ENCODE measurements at places on chromosomes 1 and 21.
A peak's percentile ranks its signal among the peaks of the same experiment; 100 is the strongest.

GRCh38 chr1:154870115-154870571 is at the start of gene KCNN3:
Gene KCNN3, minus strand, starts transcription at chr1:154870281. Its CDS starts 317 bp downstream, at chr1:154869964.
- DNase-seq = peak; percentile 80

DNA sequence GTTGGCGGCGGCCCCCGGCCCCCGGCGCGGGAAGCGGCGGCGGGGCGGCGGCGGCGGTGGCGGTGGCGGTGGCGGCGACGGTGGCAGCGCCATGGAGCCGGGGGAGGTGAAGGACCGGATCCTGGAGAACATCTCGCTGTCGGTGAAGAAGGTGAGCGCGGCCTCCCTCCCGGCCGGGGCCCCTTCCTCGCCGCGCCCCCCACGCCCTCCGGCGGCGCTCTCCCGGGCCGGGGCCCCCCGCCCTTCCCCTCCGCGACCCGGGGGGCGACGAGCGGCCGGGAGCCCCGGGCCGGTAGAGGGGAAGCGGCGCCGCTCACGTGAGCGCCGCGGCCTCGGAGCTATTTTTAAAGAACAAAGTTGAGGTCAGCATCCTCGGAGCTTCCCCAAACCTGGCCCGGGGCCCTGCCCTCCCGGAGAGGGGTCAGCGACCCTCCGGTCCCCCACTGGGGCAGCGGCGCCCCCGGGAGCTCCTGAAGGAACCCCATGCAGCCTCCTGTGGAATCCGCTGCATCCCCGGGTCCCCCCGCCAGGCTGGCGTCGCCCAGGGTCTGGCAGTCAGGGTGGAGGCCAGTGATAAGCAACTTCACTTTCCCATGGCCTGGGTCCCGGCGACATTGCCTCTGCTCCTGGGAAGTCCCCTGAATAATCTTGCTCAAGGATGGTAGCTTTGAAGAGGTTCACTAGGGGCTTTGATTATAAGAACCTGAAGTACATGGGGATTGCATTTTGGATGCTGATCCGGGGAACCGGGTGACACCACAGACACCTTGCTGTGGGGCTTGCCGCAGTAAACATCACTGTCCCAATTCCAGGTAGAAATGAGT is 560 bp downstream of the PLEKHM2 start:
- no peak for DNase-seq

DNA sequence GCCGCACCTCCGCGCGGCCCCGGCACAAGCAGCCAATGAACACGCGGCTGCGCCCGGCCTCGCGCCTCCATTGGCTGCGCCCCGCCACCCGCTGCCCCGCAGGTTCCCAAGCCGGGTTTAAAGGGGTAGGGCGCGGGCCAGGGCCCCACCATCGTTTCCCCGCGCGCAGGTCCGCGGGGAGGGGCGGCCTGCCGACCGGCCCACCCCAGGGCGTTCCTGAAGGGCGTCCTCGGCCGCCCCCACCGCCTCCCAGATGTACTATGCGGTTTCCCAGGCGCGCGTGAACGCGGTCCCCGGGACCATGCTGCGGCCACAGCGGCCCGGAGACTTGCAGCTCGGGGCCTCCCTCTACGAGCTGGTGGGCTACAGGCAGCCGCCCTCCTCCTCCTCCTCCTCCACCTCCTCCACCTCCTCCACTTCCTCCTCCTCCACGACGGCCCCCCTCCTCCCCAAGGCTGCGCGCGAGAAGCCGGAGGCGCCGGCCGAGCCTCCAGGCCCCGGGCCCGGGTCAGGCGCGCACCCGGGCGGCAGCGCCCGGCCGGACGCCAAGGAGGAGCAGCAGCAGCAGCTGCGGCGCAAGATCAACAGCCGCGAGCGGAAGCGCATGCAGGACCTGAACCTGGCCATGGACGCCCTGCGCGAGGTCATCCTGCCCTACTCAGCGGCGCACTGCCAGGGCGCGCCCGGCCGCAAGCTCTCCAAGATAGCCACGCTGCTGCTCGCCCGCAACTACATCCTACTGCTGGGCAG is at the start of gene OLIG1:
TSS of gene OLIG1 (plus strand) at position 148 of the 750 bp plus-strand sequence. CDS start at position 254, 106 bp downstream.
- DNase-seq = no peak

DNA sequence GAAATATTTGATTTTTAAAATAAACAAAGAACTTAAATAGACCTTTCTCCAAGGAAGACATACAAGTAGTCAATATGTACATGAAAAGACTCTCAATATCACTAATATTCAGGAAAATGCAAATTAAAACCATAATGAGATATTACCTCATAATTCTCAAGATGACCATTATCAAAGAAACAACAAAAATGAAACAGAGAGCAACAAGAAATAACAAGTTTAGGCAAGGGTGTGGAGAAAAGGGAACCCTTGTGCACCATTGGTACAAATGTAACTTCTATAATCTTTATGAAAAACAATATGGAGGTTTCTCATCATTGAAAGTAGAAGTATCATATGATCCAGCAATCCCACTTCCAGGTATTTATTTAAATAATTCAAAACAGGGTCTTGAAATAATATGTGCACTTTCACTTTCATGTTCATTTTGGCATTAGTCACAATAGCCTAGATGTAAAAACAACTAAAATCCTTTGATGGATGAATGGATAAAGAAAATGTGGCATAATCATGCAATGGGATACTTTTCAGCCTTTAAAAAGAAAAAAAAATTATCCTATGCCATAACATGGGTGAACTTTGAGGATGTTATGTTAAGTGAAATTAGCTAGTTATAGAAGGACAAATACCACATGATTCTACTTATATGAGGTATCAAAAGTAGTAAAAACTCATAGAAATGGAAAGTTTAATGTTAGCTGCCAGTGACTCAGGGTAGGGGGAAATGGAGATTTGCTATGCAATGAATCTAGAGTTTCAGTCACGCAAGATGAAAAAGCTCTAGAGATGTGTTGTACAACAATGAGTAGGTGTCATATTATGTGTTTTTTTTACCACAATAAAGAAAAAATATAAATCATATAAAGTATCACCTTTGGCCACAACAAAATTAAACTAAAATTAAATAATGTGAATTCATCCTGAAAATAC is 114.5 kb upstream of the LYPLAL1 start:
- DNase-seq = no peak

GRCh38 chr1:48777219-48777895 is 666 bp upstream of the BEND5 start:
- DNase-seq = no peak

DNA sequence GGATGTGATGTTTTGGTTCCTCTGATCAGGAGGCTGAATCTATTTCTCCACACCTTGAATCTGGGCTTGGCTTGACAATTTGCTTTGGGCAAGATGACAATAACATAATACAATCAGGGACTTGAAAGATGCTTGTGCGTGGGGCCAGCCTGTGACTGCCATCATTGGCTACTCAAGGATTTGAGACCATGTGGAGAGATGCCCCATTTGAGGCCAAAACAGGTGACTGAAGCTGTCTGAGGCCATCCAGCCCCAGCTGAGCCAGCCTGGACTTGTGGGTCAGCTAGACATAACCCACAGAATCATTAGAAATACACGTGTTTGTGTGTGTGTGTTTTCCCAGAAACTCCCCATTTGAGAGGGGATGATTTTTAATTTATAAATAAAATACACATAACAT is 421.5 kb downstream of the PTPRU start:
- peak; percentile 15 for DNase-seq

DNA sequence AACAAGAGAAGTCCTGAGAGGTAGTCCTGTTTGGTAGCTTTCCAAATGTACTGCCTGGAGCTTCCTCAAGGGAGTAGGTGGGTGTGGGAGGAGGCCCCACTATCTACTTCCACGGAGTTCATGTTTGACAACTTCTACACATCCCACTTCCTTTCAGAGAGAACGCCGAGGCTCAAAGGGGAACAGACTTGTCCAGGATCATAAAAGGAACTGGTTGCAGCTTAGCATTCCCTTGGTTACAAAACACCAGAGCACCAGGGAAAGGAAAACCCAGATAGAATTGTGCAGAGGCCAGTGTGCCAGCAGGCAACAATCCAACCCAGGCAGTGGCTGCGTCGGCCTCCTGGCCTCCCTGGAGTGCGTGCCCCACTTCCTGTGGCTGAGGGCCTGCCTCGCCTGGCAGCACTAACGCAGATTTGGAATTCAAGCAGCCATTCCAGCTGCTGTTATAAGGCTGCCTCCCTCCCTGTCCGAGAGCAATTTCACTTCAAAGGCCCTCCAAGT is 4.2 kb upstream of the RAP1GAP start:
- DNase-seq = no peak

- no peak for DNase-seq
Observed at GRCh38 chr1:234535218-234535617, 56.2 kb upstream of the TARBP1 start.

DNA sequence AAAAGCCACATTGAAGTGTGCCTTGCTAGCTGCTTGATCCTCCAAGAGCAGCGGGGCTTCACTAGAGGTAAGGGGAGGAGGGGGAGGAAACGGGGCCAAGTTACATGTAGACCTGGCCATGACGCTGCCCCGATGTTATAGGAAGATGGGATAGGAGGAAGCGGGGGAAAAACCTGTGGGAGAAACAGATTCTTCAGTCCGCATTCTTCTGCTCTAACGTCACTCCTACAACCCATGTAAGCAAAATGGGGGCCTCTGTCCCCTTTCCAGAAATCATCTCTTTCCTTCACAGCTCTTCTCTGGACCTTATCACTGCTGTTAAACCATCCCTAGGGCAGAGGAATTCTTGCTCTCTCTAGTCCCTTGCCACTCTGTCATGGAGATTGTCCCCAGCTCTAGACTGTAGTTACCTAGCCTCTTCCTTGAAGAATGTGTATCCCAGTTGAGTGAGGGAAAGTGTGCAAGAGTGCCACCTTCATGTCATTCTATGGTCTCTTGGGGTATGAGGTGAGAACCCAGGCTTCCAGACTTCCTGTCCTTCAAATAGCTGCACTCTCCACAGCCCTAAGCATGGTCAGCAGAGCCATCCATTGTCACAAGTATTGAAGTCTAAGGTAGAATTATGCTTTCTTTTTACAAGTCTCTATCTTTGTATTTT is 11.4 kb downstream of the PLEKHO1 start:
- no peak for DNase-seq

GRCh38 chr21:38177919-38178652 is 78.7 kb upstream of the KCNJ15 start:
- no peak for DNase-seq

GRCh38 chr1:180633057-180634056 is 1.5 kb downstream of the XPR1 start:
- DNase-seq = no peak

DNA sequence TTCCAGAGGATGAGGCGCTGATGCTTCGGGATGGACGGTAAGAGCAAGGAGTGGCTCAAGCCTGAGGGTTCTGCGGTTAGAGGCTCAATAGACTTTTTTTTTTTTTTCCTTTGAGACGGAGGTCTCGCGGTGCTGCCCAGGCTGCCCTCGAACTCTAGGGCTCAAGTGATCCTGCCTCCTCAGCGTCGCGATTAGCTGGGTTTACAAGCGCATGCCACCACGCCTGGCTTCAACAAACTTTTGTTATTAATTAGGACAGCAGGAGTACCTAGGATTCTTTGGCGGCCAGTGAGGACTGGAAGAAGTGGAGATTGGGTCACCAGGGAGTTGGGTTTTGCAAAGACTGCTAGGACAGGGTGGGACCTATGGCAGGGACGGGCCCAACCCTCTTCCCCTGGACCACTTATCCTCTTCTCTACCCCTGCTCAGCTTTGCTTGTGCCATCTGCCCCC is 587 bp downstream of the SCNM1 start:
- no peak for DNase-seq

DNA sequence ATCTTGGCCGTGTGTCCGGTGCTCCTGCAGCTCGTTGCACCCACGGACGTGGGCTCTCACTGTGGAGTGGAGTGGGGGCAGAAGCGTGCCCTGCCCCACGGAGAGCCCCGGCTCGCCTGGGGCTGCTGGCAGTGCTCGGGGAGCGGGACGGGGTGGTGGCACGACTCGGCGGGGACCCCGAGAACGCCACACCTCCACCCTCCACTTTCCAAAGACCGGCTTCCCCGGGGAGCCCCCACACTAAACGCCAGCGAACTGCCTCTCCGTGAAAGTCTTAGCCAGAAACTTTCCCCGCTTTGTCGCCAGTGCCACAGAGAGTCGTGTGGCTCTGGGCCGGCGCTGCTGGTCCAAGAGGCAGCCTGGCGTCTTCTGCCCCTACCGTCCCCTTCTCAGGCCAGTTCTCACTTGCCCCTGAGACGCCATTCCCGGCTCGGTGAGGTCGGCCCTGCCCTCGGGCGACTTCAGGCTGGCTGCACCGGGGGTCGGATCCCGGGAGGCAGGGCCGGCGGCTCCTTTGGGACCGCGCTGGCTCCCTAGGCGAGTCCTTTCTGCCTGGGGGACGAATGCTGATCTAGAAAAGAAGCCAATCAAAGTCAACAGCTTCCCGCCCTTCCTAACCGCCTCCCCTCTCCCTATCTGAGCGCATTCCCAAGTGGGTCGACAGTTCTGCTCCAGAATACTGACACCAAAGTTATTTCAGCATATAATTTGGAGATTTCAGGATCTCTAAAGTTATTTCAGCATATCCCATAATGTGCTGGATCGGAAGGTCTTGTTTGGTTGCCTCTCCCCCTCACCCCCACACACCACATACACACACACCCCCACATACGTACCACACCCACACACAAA is 2.6 kb upstream of the SAMD13 start:
- DNase-seq = peak; percentile 52

GRCh38 chr21:35796844-35797243 is 263.5 kb downstream of the SETD4 start:
- DNase-seq = no peak

DNA sequence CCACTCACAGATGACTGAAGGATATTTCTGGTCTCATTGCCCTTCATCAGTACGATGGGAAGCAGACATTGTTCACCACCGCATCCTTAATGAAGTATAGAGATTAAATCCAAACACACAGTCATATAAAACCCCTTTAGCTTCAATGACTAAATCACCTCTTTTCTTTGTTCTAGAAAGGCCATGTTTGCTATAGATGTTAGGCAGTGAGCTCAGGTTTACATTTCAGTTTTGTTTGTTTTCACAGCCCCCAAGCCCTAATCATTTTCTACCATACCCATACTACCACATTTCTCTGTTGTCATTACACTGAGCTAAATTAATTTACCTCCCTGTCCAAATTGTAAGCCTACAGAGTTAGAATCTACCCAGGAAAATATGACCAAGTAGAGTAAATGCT is 385.1 kb downstream of the NTNG1 start:
- no peak for DNase-seq

GRCh38 chr1:225926551-225927113 is 2.6 kb upstream of the PYCR2 start:
- no peak for DNase-seq

- no peak for DNase-seq
Observed at GRCh38 chr1:219109424-219110018, 64.2 kb upstream of the LYPLAL1 start.

DNA sequence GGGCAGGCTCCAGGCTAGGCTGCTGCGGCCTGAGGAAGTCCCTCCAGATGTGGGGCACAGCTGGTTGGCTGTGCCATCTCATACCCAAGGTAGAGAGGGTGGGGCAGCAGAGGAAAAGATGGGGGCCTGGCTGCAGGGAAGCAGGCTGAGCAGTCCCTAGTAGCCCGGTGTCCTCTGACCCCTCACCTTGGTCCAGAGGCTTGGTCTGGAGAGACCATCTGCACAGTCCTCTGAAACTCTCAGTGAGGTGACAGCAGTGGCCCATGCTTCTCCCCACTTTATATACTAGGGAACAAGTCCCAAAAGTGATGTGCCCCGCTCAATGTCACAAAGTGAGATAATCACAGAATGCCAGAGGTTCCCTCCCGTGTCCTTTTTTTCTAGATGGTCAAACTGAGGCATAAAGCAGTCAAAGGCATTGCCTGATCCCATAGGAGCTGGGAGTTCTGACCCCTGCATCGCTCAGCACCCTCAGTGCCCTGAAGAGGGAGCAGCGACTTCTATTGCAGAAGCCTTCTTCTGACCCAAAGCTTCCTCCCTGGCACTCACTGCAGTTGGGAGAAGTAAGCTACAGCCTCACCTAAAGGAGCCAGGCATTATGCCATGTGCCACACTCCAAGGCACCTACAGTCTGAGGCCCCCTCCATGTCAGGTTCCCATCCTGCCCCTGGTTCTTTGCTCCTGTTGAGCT is 45.5 kb downstream of the TRABD2B start:
- DNase-seq = no peak

Measured in RWPE2 (cell line).